CD4-positive, alpha-beta memory T cell (primary cell): ENCODE measurements at places on chromosomes 2 and 18.
A peak's percentile ranks its signal among the peaks of the same experiment; 100 is the strongest.

GRCh38 chr2:13005761-13006335 is 289.1 kb downstream of the TRIB2 start:
- no peak for DNase-seq

GRCh38 chr2:172613040-172613439 is 57.1 kb downstream of the PDK1 start:
- no peak for DNase-seq

- no peak for DNase-seq
Measured at GRCh38 chr2:54712516-54712915, 10.9 kb upstream of the EML6 start.

DNA sequence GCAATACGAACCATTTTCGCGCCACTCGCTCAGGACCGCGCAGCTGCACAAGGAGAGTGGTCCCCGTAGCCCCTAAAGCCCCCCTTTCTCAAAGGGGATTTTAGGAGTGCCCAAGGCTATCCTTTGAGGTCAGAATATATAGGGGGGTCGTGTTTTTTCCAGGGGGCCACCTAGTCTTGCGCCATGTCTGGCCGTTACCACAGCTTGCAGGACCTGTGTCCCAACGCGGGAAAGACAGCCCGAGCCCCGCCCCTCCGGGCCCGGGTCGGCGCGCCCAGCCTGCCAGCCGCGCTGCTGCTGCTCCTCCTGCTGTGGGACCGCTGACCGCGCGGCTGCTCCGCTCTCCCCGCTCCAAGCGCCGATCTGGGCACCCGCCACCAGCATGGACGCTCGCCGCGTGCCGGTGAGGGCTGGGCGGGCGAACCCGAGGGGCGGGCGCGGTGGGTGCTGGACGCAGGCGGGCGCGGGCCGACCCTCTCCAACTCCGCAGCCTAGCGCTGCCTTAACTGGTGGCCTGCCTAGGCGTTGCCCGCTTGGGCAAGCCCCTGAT is at the start of gene CDCA7:
Gene CDCA7 (plus strand): TSS at position 291 of the 550 bp plus-strand sequence. CDS start 92 bp downstream, at position 383.
- no peak for DNase-seq

GRCh38 chr2:64394153-64394552 is 59.8 kb upstream of the LGALSL start:
- no peak for DNase-seq

DNA sequence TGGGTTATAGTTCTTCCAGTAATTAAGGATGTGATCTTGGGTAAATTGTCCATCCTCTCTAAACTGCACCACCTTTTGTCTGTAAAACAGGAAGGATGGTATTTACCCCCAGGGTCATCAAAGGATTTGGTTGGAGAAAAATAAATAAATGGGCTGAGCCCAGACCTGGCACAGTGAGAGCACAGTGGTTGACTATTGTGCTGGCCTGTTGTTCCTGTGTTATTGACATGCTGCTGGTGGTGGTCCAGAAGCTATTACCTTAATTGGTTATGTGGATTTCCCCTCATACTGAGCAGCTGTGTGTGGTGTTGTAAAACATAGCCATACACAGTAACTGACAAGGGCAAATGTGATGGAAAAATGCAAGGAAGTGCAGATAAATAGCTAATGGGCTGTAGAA is 746 bp upstream of the IL37 start:
- no peak for DNase-seq

GRCh38 chr2:50018921-50019320 is 864.6 kb upstream of the FSHR start:
- no peak for DNase-seq

GRCh38 chr2:63983986-63984605 is 35.1 kb downstream of the VPS54 start:
- DNase-seq = no peak

DNA sequence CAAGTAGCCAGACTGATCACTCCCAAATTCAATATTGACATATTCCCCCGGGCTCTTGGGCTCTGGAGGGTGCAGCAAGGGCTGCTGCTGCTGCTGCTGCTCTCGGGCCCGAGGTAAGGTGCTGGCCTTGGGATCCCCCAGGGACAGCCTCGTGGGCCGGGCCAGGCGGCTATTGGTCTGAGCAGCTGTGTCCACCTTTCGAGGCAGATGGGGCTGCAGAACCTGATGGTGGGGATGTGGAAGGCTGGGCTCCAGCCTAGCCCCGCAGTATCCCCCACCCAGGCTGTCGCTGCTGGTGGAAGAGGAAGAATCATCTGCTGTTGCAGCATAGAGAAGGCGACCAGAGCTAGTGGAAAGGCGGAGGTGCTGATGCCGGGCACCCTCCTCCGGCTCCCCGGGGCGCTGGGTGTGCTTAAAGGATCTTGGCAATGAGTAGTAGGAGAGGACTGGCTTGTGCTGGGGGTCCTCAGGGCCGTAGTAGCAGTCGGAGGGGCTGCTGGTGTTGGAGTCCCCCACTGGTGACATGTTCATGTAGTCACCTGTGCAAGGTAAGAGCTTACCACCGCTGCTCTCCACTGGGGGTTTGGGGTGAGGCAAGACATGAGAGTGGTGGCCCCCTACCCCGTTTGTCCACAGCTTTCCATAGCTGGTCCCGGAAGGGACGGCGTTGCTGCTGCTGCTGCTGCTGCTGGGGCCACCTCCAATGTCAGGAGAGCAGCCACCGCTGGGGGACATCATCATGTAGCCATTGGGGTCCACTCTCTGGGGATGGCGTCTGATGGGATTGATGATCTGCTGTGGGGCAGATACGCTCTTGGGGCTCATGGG is 3.4 kb downstream of the IRS1 start:
- DNase-seq = no peak

DNA sequence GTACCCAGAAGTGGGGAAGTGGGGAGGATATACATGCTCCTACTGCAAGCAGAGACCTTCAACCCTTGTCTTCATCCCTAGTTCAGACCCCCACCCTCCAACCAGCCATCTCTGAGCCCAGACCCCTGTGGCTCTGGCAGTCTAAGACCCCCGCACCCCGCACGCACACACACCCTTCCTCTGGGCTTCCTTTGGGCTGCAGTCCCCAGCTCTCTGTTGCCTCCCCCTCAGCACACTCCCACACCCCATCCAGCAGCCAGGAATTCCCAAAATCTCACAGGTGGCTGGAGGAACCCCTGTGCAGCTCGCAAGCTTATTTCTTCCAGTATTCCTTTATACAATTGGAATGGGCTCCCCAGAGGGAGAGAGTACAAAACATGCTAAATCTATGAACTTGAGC is 13.9 kb upstream of the GYPC start:
- DNase-seq = no peak

DNA sequence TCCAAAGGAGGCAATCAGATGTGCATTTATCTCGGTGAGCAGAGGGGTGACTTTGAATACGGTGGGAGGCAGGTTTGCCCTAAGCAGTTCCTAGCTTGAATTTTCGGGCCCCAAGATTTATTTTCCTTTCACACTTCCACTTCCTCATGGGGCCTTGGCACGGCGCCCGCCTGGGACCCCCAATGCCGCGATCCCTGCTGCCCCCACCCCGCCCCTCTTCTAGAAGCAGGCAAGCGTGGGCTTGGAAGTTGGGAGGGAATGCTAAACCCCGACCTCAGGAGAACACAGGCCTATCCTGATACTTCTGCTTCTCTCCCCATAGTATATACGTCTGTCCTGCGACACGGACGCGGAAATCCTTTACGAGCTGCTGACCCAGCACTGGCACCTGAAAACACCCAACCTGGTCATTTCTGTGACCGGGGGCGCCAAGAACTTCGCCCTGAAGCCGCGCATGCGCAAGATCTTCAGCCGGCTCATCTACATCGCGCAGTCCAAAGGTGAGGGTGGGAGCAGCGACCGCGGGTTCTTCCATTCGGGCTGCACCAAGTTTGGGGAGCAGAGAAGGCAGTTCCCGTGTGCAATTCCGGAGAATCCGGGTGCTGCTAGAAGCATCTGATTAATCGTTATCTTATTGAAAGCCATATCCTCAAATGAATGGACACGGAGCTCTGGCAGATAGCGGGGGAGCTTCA is 21.6 kb downstream of the TRPM8 start:
- no peak for DNase-seq

DNA sequence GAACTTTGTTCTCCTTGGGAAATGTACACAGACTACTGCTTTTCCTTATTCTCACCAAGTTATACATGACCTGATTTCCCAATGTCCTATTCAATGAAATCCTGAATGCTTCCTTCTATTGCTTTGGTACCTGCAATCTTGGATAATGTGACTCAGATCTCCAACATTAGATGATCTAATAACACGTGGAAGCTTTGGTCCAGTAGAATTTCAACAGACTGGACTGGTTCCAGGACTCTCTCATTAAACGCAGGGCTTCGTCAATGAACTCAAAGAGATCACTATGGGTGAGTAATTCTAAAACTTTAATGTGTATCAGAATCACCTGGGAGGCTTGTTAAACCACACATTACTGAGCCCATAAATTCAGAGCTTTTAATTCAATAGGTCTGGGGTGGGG is 413.6 kb upstream of the KCNH7 start:
- no peak for DNase-seq

GRCh38 chr2:153487448-153487847 is 8.9 kb upstream of the RPRM start:
- DNase-seq = no peak

DNA sequence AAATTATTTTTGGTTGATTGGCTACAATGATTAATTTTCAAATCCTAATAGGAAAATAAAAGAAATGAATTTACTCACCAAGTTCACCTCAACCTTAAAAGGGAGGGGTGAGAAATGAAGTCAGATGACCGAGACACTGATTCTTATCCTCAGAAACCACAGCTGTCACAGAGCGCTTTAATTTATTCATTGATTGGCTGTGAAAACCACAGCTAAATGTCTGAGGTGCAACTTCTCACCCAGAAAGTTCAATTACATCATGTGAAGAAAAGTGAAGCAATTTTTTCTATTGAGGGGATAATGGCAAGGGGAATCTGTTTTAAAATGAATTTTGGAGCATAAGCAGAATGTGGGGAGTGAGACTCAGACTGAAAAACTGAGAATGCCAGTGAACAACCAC is 128.4 kb downstream of the RNF152 start:
- peak; percentile 15 for DNase-seq

DNA sequence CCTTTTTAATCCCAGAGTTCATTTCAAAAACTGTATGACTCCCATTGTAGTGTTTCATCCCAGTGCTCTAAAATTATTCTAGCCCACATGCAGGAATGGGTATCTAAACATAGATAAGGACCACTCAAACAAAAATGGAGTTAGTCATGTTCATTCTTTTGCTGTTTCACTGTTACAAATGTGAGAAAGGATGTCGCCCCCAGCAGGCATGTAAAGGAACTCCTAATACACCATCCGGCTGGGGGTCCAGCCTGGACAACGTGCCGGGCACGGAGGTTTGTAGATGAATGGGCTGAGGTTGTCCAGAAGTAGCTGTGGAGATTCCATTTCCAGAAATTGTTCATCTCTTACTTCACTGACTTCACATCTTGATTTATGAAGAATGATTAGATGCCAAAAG is 101.9 kb upstream of the RAB12 start:
- no peak for DNase-seq

GRCh38 chr2:208783184-208783583 is 376.6 kb downstream of the PTH2R start:
- DNase-seq = no peak

DNA sequence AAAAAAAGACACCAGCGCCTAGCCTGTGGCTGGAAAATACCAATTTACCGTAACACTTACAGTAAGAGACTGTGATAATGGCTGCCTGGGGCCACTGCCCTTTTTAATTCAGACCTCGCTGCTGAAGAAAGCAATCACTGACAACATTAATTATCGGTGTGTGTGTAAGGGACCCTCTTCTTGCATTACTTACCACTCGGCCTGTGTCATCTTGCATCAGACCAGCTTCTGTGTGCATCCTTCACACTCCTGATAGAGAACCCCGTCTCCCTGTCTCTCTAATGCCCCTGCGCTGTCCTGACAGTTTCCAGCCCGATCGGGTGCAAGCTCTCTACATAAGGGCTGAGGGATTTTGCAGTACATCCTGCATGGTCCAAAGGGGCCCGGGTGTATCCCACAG is 124.4 kb downstream of the ZNF516 start:
- DNase-seq = no peak

- no peak for DNase-seq
Measured at GRCh38 chr2:217902379-217903141, 100.2 kb downstream of the TNS1 start.

DNA sequence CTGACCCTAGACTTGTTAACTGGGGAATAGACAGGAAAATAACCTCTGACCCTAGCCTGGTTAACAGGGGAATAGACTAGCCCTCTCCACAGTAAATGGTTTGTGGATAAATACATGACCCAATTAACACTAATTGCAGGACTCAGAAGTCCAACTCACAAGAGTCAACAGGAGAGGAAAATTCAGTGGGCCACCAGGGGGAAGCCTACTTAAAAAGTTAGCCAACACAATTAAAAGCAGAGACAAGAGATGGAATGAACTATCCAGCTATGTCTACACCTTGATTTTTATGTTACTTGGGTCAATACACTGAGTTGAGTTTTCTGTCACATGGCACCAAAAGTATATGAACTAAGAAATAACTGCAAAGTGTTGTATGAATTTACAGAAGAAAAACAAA is 158.8 kb upstream of the SLC39A10 start:
- DNase-seq = peak; percentile 53

- no peak for DNase-seq
Measured at GRCh38 chr2:43340945-43341356, 114.5 kb upstream of the ZFP36L2 start.
